ENCODE measurements at places on chromosomes 11 and 22.

DNA sequence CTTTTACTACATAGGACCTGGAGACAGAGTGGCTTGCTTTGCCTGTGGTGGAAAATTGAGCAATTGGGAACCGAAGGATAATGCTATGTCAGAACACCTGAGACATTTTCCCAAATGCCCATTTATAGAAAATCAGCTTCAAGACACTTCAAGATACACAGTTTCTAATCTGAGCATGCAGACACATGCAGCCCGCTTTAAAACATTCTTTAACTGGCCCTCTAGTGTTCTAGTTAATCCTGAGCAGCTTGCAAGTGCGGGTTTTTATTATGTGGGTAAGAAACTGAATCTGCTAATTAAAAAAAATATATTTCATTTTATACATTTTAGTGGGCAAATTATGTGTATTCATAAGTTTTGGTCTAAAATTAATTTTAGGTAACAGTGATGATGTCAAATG, 7.8 kb downstream of the BIRC3 start:
- DNase-seq = no peak

GRCh38 chr11:40178470-40178869, 1281.0 kb downstream of the LRRC4C start:
- no peak for DNase-seq

GRCh38 chr22:49797706-49798105, 30.0 kb downstream of the BRD1 start:
- no peak for DNase-seq

- no peak for DNase-seq
Observed at GRCh38 chr11:78789375-78789774, 214.7 kb upstream of the NARS2 start.

GRCh38 chr11:102118937-102119336, 8.7 kb downstream of the YAP1 start:
- no peak for DNase-seq

- DNase-seq = no peak
Observed at GRCh38 chr11:128470081-128470480, 117.3 kb downstream of the ETS1 start.

- DNase-seq = no peak
Observed at GRCh38 chr11:30451626-30452025, 128.7 kb downstream of the ARL14EP start.

DNA sequence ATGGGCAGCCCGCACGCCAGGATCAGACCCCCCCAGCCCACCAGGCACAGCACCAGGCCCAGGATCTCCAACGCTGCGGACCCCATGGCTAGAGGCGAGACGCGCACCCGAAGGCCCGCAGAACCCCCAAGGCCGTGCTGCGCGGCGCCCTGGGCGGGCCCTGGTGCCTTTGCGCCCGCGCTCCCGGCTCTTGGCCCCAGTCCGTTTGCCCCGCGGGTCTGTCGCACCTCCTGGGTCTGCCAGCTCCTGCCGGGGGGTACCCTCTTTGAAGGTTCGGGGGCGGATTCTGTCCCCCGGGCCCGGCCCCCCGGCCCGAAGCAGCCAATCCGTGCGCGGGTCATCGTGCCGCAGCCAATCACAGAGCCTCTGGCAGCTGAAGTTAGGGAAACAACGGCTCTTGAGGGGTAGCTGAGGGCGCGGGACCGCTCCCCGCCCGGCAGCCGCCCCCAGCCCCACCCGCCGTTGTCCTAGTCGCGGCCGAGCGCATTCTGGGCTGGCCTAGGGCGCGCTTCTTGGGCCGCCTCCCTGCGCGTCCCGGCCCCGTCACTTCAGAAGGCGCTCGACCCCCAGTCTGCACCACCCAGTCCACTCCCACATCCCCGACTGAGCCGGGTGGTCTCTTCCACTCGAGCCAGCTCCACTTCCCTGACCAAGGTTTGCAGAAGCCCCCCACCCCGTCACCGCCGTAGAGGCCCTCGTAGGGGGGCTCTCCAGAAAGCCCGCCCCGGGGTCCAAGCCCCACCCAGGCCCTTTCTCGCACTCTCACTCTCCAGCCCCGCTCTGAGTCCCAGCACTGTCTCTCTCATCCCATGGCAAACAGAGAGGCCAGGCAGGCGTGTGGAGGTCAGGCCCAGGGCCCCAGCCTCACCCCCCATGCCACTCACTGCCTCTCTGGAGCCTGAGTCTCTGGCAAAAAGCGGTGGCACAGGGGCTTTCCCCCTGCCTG, at the start of gene CLDN5:
CLDN5 (minus strand) TSS at position 241 of the 946 bp plus-strand sequence; CDS start at position 86, 155 bp downstream.
- peak; percentile 84 for DNase-seq

DNA sequence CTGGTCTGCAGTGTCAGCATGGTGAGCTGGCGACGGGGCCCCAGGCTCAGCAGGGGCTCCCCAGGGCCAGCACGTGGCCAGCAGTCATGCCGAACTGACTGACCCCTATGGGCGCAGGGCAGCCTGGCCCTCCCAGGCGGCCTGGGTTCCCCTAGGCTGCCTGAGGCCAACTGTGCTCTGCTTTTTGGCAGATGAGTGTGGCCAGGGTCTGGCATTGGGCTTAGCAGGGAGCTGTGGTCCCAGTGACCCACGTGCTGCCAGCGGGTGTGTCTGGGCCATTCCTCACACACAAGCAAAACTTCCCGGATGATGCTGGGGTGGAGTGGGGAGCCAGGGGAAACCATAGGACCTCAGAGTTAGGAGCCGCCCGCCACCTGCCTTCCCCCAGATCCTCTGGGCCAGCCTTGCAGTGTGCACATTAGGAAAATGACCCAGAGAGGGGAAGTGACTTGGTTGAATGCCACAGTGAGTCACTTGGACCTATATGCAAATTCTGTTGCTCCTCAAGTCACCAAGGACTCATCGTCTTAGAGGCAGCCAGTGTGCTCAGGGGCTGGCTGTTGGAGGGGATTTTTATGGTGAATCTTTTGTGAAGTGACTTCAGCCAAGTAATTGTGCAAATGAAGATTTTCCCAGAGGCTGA, 6.5 kb downstream of the ADORA2A start:
- DNase-seq = no peak

DNA sequence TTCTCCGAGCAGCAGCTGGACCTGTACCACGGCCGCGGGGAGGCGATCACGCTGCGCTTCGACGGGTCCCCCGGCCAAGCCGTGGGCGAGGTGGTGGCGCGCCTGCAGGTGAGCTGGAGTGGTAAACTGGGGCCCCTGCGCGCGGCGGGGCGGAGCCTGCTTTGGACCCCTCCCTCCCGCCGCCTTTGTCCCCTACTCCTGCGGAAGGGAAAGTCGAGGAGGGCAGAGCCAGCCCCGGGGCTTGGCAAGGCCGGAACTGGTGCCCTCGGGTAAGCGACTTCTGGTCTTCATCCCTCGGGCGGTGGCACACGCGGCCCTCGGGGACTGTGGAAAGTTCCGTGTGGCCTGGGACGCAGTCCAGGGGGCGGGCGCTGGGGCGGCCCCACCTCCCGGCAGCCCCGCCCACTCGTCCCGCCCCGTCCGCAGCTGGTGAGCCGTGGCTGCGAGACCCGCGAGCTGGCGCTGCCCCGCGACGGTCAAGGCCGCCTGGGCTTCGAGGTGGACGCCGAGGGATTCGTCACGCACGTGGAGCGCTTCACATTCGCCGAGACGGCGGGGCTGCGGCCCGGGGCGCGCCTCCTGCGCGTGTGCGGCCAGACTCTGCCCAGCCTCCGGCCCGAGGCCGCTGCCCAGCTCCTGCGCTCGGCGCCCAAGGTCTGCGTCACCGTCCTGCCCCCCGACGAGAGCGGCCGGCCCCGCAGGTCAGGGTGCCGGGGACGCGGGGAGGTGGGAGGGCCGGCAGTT, 9.2 kb downstream of the SIPA1 start:
- peak; percentile 83 for DNase-seq

- no peak for DNase-seq
Observed at GRCh38 chr11:96187822-96188221, 155.2 kb downstream of the MAML2 start.

- DNase-seq = peak; percentile 74
Observed at GRCh38 chr11:119721129-119722120, 7.6 kb downstream of the NECTIN1 start.

DNA sequence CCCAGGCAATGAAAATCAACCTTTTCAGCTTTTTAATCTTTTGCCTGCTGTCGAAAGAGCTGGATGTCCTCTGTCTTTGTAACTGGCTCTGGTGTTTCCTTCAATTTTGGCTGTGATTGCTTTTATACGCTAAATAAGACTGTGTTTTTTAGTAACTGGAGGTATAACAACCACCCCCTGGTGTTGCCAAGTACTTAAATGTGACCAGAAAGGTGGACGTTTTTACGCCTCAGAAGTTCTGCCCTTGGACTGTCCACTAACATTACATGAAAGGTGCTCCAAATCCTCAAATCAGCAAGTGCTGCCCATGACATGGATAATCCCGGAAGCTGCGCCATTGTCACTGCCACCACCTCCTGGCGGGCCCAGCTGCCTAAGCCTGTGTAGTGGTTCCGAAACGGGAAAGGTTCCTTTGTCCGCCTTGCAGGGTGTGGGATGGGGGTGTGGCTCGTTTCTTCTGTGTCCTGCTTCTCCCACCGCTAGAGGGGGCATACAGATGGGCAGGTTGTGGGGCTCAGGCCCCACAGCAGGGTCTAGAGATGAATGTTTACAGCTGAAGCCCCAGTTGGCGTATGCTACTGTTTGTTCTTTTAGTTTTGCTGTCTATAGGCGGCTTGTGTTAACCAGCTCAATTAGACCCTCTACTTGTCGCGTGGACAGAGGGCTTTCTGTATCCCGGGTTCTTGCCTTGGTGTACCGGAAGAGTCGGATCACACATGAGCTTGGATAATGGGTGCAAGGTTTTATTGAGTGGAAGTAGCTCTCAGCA, 82.2 kb upstream of the SEPTIN5 start:
- peak; percentile 79 for DNase-seq

DNA sequence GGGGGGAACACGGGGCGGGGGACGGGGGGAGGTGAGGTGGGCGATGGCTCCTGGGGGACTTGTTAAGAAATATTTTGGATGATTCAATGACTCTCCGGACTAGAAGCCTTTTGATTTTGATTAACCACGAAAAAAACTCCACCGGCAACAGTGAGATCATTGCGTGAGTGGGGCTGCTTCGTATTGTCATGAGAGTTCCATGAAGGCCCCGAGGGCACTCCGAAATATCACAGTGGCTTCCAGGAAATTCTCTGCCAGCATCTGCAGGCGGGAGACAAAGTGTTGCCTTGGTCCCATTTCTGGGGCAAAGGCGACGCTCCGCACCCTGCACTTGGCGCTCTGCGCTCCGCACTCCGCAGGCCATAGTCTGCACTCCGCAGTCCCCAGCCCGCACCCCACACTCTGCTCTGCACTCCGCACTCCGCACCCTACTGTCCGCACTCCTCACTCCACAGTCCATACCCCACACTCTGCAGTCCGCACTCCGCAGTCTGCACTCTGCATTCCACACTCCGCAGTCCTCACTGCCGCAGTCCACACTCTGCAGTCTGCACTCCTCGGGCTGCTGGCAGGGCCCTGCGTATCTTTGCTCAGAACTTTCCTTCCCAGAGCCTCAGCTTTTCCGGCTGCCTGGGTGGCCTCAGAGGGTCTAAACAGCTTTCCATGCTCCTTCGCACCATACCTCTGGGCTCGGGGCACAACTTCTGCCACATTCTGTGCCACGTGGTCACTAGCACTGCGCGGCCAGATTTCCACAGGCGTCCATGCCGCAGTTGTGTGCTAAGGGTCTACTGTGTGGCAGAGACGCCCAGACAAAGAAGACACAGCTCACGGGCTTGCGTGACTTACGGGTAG, 61.1 kb downstream of the LINC01488 start:
- no peak for DNase-seq

GRCh38 chr11:71917646-71918140, 10.7 kb downstream of the XNDC1N start:
- no peak for DNase-seq

- peak; percentile 85 for DNase-seq
Observed at GRCh38 chr22:45101515-45102227, 62.1 kb upstream of the NUP50 start.

DNA sequence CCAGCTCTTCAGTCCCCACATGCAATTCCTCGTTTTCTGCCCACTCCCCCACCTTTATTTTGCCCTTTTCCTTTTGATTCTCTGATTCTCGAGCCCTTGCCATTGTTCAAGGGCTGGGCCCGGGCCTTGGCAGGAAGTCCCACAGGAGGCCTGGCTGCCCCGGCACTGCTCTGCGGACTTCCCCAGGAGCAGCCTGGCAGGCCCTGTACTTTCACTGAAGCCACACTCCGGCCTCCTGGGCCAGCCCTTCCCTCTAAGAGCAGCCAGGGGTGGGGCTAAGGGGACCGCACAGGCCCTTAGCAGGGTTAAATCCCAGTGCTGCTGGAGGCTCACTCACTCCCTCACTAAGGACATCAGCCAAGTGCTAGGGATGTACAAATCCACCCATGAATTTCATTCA, 4.1 kb downstream of the LRRC32 start:
- DNase-seq = peak; percentile 46

GRCh38 chr11:15807827-15808226, 548.5 kb downstream of the SOX6 start:
- DNase-seq = no peak

- no peak for DNase-seq
Observed at GRCh38 chr11:89181111-89181510, 3.4 kb downstream of the TYR start.

GRCh38 chr11:107689317-107690202, 22.3 kb downstream of the SLN start:
- peak; percentile 57 for DNase-seq

DNA sequence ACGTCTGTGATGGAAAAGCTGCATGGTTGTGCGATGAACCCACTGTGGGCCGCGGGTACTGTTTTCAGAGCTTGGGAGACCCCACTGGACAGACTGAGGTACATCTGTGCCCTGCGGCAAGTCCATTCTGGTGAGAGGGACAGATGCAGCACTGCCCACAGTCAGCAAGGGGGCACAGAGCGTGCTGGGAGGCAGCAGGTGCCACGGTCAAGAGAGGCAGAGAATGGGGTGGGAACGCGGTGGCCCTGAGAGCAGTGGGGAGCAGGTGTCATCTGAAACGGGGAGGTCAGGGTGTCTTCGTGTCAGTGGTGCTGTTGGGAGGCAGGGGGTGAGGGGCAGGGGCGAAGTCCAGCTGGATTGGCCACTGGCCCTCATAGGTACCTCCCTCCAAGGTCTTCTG, 32.0 kb downstream of the TBC1D22A start:
- DNase-seq = no peak

GRCh38 chr11:19187833-19188258, 13.9 kb downstream of the CSRP3 start:
- no peak for DNase-seq

GRCh38 chr22:50545522-50546325, at the start of gene KLHDC7B:
Gene KLHDC7B, plus strand, starts transcription at chr22:50545899. Its CDS starts 345 bp downstream, at chr22:50546244.
- no peak for DNase-seq

DNA sequence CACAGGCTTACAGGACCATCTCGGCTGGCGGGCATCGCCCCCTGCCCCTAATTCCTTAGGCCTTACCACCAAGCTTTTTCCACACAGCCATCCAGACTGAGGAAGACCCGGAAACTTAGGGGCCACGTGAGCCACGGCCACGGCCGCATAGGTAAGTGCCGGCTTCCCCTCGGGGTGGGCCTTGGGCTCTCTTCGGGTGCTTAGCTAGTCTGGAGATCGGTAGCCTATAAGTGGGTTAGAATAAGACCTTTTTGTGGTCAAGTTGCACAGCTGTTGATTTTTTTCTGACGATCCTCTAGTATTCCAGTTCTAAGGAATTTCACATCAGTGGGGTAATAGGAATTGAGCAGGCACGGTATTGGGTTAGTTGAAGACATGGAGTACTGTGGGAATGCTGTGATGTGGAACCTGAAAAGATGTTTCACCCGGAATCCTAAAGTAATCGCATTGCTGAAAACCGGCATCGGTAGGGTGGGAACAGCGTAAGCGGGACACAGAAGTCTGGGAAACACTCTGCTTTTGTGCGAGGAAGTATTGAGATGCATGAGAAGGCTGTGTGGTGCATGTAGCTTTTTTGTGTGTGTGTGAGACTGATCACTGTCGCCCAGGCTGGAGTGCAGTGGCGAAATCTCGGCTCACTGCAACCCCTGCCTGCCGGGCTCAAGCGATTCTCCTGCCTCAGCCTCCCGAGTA, 669 bp downstream of the RPL27A start:
- DNase-seq = no peak
